ENCODE measurements at places on chromosomes 5 and 9.

- DNase-seq, result no peak
These were observed 258.7 kb upstream of the ARRDC3 start for GRCh38 chr5:91641730-91642350.

- no peak for DNase-seq
These were observed 82.4 kb downstream of the SH3RF2 start for GRCh38 chr5:146018514-146019375.

DNA sequence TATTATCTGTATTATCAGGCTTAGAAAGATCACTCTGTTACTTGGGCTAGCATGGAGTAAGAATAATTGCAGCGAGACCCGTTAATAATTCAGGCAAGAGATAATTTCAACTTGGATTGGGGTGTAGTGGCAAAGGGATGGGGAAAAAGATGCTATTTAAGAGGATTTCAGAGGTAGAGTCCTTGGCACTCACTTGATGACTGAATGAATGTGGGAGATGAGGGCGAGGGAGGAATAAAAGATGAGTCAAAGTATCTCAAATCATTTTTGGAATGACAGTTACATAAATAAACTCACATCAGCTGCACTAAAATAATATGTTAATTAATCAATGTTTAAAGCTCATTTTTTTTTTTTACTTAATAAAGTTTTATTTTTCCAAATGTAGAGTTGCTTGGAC lies 4.5 kb upstream of the GPR21 start:
- DNase-seq, result no peak

DNA sequence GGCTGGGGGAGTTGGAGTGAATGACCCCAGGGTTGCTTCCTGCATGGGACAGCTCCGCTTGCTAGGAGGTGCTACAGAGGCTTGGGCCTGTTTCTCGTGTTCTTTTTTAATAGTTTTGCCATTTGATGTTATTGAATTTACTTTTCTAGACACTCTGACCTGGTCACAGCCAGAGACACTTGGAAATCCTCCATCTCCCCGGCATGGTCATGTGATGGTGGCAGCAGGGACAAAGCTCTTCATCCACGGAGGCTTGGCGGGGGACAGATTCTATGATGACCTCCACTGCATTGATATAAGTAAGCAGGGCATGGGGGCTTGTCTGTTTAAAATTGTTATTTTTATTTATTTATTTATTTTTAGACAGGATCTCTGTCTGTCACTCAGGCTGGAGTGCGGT lies 13.4 kb downstream of the HSPA5 start:
- no peak for DNase-seq

Data from ascending aorta (tissue), 2 donors.